ENCODE measurements at places on chromosomes 13 and 19. TPM values are rescaled to one million over a fixed set of nuclear protein-coding genes. Genes with fewer than 3 reads are reported as not detected.
A peak's percentile ranks its signal among the peaks of the same experiment; 100 is the strongest.

The GNA15 gene
- 23.7 TPM for total RNA-seq

The CEACAM20 gene
- not detected for total RNA-seq

The ZNF709 gene
- total RNA-seq: 1.4 TPM

The C1QTNF9B gene
- not detected for total RNA-seq

The SPRED3 gene
- 0.84 TPM for total RNA-seq

The N4BP2L1 gene
- total RNA-seq: 29.7 TPM

The OVOL3 gene
- total RNA-seq: not detected

The ZNF30 gene
- total RNA-seq: 2.7 TPM

The FAM124A gene
- 0.26 TPM for total RNA-seq

DNA sequence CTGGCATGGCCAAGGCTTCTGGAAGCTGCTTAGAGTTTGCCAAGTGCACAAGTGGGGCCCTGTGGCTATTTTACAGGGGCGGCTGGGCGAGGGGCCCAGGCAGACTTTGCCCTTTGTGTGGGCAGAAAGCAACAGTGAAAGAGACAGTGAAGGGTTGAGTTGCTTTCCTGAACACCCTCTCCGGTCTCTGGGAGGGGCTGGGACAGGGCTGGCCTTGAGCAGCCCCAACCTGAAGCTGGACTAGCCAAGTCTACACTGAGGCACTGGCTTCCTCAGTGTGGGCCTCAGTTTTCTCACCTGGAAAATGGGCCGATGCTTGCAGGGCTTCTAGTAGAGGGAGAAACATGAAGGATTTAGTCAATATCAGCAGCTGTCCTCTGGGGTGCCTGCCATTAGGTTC lies 2.4 kb upstream of the HOMER3 start:
- H3K4me1 ChIP-seq: peaks cover 2% of the 10 kb centered on the region
- no peak for DNase-seq
- peaks cover 38% of the 10 kb centered on the region for H3K27me3 ChIP-seq

DNA sequence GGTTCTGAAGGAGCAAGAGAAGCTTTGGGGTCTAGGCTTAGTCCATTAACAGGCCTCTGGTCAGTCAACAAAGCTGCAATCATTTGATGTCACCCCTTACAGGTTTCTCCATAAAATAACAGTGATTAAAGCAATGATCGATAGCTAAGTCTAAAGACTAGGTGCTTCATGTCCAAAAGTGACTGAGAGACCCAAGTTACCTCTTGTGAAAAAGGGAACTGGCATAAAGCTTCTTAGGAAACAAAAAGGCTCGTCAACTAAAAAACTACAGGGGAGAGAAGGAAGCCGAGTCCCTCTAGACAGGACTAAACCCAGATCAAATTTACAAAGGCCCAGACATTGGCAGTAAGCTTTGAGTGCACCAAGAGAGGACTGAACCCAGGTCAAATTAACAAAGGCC lies 2.2 kb downstream of the DCUN1D2 start:
- H3K36me3 ChIP-seq: peaks cover 6% of the 10 kb centered on the region
- DNase-seq: no peak
- no peak overlapping the region for H3K27ac ChIP-seq
- no peak overlapping the region for H3K4me3 ChIP-seq
- H3K4me1 ChIP-seq: peaks cover 40% of the 10 kb centered on the region
- H3K27me3 ChIP-seq: no peaks in the 10 kb centered on the region

- DNase-seq: no peak
- H3K27me3 ChIP-seq: no peaks in the 10 kb centered on the region
- H3K36me3 ChIP-seq: no peaks in the 10 kb centered on the region
- no peak overlapping the region for H3K27ac ChIP-seq
- no peaks in the 10 kb centered on the region for H3K4me1 ChIP-seq
Measured at GRCh38 chr13:32125221-32125689, 93.7 kb downstream of the FRY start.

- no peak for DNase-seq
- H3K27me3 ChIP-seq: no peaks in the 10 kb centered on the region
- peaks cover 21% of the 10 kb centered on the region for H3K36me3 ChIP-seq
- H3K27ac ChIP-seq: no peak overlapping the region
Measured at GRCh38 chr13:100645382-100645781, 29.2 kb downstream of the TMTC4 start.

DNA sequence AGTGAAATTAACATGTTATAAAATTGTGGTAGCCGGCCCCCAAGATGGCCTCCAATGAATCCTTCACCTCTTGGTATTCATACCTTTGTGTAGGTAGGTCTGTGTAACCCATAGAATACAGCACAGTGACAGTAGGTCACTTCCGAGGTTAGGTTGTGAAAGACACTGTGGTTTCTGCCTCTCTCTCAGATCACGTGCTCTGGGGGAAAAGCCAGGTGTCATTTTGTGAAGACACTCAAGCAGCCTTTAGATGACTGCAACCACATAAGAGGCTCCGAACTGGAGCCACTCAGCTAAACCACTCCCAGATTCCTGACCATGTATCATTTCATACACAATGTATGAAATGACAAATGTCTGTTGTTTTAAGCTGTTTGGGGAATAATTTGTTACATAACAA lies 9.8 kb upstream of the USPL1 start:
- peaks cover 2% of the 10 kb centered on the region for H3K27me3 ChIP-seq
- H3K4me3 ChIP-seq: no peak overlapping the region
- H3K36me3 ChIP-seq: peaks cover 2% of the 10 kb centered on the region
- peaks cover 19% of the 10 kb centered on the region for H3K4me1 ChIP-seq
- peak; percentile 86 for DNase-seq

- no peak overlapping the region for H3K27ac ChIP-seq
- DNase-seq: no peak
- H3K4me3 ChIP-seq: no peak overlapping the region
- H3K27me3 ChIP-seq: no peaks in the 10 kb centered on the region
- H3K4me1 ChIP-seq: no peaks in the 10 kb centered on the region
- H3K36me3 ChIP-seq: no peaks in the 10 kb centered on the region
Measured at GRCh38 chr13:54658771-54659170, 1630.2 kb downstream of the OLFM4 start.

DNA sequence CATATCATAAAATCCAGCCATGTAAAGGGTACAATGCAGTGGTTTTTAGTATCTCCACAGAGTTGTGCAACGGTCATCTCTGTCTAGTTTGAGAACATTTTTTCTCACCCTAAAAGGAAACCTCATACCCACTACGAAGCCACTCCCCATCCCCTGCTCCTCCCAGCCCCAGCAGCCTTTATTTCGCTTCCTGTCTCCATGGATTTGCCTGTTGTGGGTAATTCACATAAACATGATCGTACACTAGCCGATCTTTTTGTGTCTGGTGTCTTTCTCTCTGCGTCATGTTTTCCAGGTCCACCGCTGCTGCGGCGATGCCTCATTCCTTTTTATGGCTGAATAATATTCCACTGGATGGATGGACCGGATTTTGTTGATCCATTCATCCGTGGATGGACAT lies 28.6 kb downstream of the BICRA start:
- H3K27ac ChIP-seq: no peak overlapping the region
- H3K27me3 ChIP-seq: no peaks in the 10 kb centered on the region
- no peak for DNase-seq
- no peak overlapping the region for H3K4me3 ChIP-seq
- peaks cover 11% of the 10 kb centered on the region for H3K4me1 ChIP-seq
- peaks cover 7% of the 10 kb centered on the region for H3K36me3 ChIP-seq

GRCh38 chr19:4338441-4339355 lies at the start of gene STAP2:
Gene STAP2, minus strand, starts transcription at chr19:4338827. Its CDS starts 74 bp downstream, at chr19:4338753.
- H3K4me1 ChIP-seq: peaks cover 23% of the 10 kb centered on the region
- no peak for DNase-seq
- peaks cover 3% of the 10 kb centered on the region for H3K36me3 ChIP-seq

- H3K27ac ChIP-seq: no peak overlapping the region
- H3K4me1 ChIP-seq: no peaks in the 10 kb centered on the region
- no peaks in the 10 kb centered on the region for H3K36me3 ChIP-seq
- no peaks in the 10 kb centered on the region for H3K27me3 ChIP-seq
- no peak overlapping the region for H3K4me3 ChIP-seq
Measured at GRCh38 chr13:87820241-87820640, 149.1 kb downstream of the SLITRK5 start.

- peaks cover 40% of the 10 kb centered on the region for H3K4me1 ChIP-seq
- peak; percentile 79 for DNase-seq
- H3K27me3 ChIP-seq: peaks cover 12% of the 10 kb centered on the region
- peaks cover 8% of the 10 kb centered on the region for H3K36me3 ChIP-seq
Measured at GRCh38 chr19:3801412-3802096, 15.4 kb upstream of the MATK start.

DNA sequence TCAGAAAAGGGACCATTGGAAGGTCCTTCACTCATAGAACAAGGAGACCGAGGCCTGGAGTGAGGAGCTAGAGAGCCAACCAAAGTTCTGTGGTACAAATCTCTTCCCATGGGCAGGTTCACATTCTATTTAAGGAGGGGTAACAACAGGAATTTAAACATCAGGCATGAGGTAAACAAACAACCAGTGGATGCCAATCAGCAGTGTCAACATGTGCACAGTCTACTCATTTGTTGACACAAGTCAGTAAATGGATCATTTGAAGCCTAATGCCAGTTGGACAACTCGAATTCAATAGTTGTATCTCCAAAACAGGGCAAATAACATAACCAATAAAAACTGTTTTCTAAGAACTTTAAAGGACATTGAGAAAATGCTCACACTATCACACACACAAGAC lies 6.3 kb upstream of the DOCK9 start:
- H3K4me1 ChIP-seq: peaks cover 24% of the 10 kb centered on the region
- H3K36me3 ChIP-seq: no peaks in the 10 kb centered on the region
- DNase-seq: no peak
- H3K27me3 ChIP-seq: no peaks in the 10 kb centered on the region

DNA sequence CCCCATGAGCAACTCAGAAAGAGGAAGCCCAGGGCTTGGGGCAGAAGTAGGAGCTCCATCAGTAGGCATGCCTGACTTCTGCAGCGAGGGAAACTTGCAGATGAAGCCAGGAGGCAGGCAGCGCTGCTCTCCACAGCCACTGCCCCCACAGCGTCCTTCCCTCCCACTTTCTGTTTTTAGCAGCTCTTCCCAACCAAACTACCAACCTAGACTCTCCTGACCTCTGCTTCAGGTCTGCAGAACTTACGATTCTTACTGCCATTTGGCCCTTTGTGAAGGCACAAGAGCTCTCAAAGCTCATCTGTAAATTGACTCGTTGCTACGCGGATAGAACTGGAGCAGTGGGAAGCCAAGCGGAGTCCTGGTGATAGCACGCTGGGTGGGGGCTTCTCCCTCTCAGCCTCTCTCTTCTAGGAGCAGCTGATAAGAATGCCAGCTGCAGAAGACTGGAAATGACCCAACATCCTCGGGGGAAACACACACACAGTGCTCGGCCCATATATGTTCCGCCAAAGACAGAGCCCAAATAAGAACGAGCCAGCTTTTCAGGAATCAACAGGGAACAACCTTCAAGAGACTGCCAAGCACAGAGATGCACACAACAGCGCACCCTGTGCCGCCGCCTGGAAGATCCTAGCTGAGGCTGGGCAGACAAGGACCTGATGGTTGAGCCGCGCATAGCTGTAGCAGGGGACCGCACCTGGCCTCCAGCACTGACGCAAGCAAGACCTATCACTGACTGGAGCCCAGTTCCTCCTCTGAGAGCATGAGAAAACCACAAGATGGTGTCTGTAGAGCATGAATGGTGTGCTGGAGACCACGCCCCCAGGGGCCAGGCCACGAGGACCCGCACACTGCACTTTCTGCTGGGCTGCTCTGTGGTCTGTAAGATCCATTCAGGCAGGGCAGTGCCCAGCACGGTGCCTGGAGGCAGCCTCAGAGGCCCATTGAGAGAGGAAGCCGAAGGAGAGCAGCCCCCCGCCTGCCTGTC lies 15.9 kb upstream of the SLC35E1 start:
- H3K4me3 ChIP-seq: peak overlapping the region; percentile 81
- no peaks in the 10 kb centered on the region for H3K36me3 ChIP-seq
- peak overlapping the region; percentile 94 for H3K27ac ChIP-seq
- DNase-seq: peak; percentile 85

DNA sequence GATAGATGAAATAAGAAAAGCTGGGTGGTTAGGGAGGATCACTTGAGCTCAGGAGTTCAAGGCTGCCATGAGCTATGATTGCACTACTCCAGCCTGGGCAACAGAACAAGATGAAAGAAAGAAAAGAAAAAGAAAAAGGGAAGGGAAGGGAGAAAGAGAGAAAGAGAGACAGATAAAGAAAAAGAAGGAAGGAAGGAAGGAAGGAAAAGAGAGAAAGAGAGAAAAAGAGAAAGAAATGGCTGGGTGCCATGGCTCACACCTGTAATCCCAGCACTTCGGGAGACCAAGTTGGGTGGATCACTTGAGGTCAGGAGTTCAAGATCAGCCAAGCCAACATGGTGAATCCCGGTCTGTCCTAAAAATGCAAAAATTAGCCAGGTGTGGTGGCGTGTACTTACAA lies 21.1 kb downstream of the TEX101 start:
- H3K4me3 ChIP-seq: no peak overlapping the region
- H3K4me1 ChIP-seq: peaks cover 25% of the 10 kb centered on the region
- H3K27ac ChIP-seq: no peak overlapping the region
- H3K36me3 ChIP-seq: peaks cover 5% of the 10 kb centered on the region

- DNase-seq: no peak
- H3K27me3 ChIP-seq: no peaks in the 10 kb centered on the region
- H3K27ac ChIP-seq: no peak overlapping the region
- H3K4me1 ChIP-seq: peaks cover 20% of the 10 kb centered on the region
- no peak overlapping the region for H3K4me3 ChIP-seq
- peaks cover 2% of the 10 kb centered on the region for H3K36me3 ChIP-seq
Measured at GRCh38 chr13:75804605-75805004, 168.5 kb downstream of the LMO7 start.

DNA sequence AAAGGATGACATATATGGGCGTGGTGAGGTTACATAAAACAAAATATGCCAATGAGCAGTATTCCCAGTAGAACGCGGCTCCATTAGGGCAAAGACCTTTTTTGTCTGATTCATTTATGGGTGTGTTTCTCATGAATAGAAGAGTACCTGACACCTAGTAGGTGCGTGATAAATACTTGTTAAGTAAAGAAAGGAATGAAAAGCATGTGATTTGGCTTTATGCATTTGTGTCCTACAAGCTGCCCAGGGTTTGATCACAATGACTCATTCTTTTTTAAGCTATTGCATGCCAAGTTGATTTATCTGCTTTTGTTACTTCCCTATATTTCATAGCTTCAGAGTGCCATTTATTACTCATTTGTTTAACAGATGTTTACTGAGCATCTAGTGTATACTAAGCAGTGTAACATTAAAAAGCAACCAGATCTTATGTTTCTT lies 19.1 kb upstream of the KCTD4 start:
- no peaks in the 10 kb centered on the region for H3K27me3 ChIP-seq
- H3K27ac ChIP-seq: no peak overlapping the region
- DNase-seq: no peak
- no peaks in the 10 kb centered on the region for H3K4me1 ChIP-seq

DNA sequence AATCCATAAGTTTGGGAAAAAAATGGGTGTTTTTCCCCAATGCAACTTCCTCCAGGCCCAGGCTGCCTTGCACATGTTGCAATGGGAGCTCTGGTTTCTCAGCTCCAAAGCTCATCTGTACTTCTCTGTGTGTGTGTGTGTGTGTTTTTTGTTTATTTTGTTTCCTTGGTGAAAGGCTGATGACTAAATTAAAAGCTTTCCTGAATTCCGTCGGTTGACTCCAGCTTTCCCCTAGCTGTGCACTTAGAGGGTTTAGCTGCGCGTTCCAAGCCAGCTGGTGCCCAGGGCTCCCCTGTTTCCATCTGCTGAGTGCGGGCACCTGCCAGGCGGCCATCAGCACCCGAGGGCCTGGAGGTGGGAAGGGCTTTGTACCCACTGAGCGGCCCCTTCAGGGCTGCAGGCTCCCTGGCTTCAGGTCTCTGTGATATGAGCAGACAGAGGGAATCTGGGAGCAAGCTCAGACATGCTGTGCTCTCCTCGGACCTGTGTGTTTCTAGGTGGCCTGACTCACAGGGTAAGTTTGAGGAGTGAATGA lies 129.1 kb upstream of the SOX1 start:
- peak; percentile 15 for DNase-seq
- H3K27me3 ChIP-seq: no peaks in the 10 kb centered on the region
- H3K27ac ChIP-seq: no peak overlapping the region

GRCh38 chr13:31242916-31243315 lies 43.1 kb downstream of the B3GLCT start:
- H3K36me3 ChIP-seq: no peaks in the 10 kb centered on the region
- no peak for DNase-seq
- no peak overlapping the region for H3K27ac ChIP-seq
- no peaks in the 10 kb centered on the region for H3K4me1 ChIP-seq
- no peaks in the 10 kb centered on the region for H3K27me3 ChIP-seq

Measured in activated CD8-positive, alpha-beta memory T cell treated with anti-CD3 and anti-CD28 coated beads, Interleukin-2, amount 10 ng/mL, durations not matched to agents 7 days and 5 days (primary cell).